ENCODE measurements at places on chromosomes 12 and 14.

DNA sequence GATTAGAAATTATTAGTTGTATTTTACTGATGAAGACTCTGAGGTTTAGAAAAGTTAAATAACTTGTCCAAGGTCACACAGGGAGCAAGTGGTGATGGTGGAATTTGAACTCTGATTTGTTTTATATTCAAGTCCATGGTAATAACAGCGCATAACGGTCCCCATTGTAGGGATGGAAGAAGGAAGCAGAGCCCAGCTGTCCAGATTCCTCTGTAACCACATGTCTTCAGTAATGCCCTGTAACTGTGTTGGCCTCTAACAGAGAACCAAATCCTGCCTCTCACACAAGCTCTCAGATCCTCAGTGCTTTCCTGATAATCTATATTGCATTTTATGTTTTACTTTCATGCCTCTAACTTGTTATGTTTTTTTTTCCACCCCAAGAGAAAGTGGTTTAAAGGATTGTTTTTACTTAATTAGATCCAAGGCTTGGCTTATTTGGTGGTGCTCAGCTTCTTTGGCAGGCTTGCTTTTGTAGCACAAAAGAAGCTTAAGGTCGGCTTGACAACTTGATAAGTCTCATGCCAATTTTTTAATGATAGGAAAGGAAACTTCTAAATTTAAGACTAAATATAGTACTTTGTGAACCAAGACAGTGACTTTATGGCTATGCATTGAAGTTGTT, 105.1 kb upstream of the SEL1L start:
- DNase-seq: no peak

GRCh38 chr12:57729321-57729844, 9.2 kb downstream of the AGAP2 start:
- DNase-seq: no peak

DNA sequence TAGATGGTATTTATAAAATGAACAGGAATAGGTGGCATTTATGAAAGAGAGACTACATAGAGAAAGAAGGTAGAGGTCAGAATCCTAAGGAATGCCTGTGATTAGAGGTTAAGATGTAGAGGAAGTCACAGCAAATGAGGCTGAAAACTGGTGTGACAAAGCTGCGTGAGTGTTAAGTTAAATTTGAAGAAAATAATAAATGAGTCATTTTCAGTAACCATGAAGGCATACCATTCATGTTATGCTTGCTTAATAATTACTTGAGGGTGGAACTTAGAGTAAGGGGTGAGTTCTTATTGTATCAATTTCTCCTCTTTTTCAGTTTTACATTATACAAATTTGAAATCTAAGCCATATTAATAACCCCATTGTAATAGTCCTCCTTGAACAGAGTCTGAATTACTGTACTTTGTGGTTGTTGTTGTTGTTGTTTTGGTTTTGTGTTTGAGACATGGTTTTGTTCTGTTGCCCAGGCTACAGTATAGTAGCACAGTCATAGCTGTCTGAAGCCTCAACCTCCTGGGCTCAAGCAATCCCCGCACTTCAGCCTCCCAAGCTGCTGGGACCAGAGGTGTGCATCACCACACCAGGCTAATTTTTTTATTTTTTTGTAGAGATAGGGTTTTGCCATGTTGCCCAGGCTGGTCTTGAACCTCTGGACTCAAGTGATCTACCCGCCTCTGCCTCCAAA, 761.5 kb downstream of the GALC start:
- no peak for DNase-seq

- DNase-seq: no peak
Measured at GRCh38 chr12:5022025-5022424, 21.7 kb upstream of the KCNA5 start.

- no peak for DNase-seq
Measured at GRCh38 chr12:87671757-87672156, 357.4 kb downstream of the C12orf50 start.

DNA sequence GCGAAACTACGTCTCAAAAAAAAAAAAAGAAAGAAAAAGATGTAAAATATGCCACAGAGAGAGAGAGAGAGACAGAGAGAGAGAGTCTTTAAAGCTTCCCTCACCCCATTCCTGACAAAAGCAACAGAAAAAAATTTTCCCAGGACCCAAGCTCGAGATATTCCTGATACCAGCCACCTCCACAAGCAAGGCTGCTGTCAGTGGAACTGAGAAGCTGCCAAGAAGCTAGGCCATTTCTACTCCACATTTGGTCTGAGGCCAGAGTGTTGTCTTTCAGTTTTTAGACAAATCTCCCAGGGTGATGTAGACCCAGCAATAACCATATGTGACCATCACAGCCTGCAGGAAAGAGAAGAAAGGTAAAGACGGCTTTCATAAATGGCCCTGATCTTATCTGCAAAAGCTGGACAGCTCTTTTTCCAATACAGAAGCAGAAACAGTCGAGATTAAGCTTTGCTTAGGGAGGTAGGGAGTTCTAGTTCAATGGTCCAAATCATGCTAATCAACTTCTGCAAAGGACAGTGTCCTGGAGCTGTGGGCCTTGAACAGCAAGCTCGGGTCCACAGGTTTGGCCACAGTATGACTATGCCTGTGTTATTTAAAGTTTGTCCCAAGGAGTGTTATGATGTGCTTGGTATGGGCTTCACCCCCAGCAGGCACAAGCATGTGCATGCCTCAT, 130.3 kb upstream of the NUDT4 start:
- DNase-seq: no peak

DNA sequence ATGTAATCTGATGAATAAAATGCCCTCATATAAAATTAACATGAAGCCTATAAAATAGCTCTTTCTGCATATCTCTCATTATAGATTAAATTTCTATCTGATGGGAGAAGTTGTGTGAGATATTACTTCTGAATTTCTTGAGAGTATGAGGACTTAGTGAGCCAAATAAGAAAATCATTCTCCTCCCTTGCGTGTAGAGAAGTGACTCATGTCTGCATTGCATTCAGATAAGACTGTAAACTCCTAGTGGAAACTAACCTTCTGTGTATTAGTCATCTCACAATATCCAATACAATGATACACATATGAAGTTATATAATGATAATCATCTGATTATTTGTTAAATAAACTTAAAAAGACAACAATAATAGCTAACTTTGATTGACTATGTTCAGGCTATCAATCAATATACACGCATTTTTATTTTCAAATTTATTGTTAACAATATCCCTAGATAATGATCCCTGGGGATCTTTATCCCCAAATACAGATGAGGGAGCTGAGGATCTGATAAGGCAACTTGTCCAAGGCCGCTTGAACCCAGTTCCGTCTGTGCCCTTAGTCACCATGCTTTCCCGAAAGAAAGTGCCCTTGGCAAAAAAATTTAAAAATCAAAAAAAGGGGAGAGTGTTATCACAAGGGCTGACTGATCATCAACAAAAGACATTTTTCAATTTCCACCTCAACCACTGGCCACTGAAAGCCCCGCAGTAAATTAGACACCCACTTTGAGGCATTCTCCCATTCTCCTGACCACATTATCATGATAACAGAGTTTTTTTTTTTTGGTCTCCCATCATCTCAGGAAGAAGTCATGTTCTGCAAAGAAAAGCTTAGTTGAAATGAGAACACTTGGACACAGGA, 189.2 kb upstream of the RASSF8 start:
- no peak for DNase-seq

DNA sequence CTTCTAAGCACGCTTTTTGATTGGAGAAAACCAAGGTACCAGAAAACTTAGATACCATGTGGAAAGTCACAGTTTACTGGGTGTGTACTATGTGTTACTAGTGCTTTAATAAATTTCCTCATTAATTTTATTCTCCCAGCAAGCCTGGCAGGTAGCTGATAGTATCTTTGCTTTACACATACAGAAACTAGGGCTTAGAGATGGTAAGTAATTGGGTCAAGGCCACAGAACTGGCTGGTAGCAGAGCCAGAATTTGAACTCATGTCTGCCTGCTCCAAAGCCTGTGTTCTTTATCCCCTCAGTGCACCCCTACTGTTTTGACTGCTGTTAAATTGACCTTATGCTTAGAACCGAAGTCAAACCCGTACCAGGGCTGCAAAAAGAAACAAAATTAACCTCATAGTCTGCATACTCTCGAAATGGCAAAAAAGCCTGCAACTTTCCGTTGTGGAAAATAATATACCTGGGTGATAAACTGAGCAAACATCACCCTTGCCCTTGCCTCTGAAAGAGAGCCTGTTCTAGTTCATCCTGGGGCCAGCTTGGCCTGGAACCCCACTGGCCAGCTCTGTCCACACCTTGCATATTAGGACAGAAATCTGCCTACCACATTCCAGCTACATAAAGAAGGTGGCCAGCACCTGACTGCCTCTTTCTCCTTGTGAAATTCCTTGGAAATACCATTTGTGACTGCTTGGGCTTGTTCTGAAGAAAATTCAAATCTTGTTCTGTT, 118.9 kb downstream of the ETV6 start:
- no peak for DNase-seq

GRCh38 chr12:123657211-123657610, 13.7 kb upstream of the TCTN2 start:
- DNase-seq: no peak

DNA sequence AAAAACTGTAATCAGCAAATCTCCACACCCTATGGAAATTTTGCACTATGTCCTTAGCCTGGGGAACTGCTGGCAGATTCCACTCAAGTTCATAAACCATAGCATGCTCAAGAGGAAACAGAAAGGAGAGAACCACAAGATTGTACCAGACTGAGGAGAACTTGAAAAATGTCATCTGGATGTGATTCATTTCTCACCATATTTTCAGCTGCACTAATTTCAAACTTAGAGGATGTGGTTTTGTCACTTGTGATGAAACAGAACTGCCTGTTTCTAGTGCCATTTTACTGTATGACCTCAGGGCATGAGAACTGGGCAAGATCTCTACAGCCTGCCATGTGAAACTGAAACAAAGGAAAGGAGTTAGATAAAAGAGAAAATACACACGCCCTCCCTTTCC, 1493.1 kb upstream of the FLRT2 start:
- no peak for DNase-seq

DNA sequence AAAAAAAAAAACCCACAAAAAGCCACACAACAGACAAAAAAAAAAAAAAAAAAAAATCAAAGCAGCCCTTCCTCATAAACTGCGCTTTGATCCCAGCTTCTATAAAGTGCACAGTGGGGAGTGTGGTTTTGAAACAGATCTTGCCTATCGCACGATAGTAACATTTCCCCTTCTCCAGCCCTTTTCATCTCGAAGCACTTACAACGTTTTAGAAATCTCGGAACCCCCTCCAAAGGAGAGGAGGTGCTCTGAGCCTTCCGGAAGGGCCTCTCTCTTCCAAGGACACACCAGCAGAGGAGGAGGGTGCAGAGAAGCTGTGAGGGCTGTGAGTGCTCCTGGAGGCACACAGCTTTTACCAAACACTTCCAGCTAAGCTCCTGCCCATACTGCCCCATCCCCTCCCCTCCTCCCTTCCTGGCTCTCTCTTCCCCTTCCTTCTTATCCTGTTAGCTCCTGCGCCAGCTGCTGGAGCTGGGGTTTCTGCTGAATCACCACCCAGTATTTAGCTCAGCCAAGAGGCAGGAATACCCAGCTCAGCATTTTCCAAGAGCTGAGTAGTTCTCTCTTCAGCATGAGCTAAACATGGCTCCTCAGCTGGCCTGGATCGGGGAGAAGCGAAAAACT, 28.4 kb downstream of the SLC7A8 start:
- DNase-seq: no peak
